HTR-8/SVneo (cell line): ENCODE measurements at places on chromosomes 2 and 18.
A peak's percentile ranks its signal among the peaks of the same experiment; 100 is the strongest.

DNA sequence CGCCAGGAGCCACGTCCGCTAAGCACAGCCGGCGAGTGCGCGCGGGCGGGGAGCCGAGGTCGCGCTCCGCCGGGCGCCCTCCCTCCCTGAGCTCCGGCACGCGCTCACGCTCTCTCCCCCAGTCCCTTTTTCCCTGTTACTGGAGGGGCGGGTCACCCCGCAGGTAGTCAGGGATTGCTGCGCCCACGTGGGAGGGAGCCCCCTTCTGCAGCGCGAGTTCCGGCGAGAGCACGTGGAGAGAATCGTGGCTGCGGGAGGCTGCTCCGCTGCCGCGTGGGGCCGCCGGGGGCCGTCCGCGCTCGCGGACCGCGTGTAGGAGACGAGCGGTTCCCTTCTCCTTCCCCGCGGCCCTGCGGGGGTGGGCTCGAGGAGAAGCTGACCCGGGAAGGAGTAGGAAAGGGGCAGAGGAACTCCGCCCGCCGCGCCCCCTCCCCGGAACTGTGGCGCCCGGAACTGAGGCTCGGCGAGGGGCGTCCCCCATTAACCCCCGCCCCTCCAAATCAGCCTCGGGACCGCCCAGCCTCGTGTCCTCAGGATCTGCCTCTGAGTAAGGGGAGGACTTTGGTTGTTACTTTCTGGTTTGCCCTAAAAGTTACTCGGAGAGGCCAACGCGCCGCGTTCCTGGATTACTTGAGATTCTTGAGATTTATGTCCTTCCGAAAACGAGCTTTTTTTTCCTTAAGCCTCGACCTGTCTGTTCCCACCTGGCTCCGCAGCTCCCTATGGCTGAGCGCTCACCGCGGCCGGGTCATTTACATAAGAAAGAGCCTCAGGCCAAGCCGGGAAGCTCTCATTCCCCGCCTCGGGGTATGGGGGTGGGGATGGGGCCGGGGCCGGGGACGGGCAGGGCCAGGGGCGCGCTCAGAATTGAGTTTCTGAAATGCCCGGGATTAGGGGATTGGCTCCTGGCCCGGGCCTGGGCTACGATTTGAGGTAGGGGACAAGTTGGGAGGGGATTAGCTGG is 1.1 kb downstream of the HK2 start:
- peak; percentile 59 for DNase-seq

DNA sequence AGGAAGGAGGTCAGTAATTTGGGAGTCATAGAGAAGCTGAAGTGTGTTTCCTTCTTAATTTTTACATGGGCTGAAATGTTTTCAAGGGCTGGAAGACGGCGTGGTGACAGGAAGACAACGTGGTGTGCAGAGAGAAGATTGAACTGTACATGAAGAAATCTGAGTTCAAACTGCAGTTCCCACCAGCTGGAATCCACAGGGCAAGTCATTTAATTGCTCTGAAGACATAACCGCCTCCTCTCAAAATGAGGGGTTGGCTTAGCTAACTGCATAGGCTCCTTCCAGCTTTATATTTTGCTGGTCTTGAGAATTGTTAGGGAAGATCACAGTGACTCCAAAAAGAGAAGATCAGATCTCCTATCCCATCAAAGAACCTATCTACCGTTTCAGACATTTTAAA is 103.9 kb downstream of the SLC8A1 start:
- no peak for DNase-seq

DNA sequence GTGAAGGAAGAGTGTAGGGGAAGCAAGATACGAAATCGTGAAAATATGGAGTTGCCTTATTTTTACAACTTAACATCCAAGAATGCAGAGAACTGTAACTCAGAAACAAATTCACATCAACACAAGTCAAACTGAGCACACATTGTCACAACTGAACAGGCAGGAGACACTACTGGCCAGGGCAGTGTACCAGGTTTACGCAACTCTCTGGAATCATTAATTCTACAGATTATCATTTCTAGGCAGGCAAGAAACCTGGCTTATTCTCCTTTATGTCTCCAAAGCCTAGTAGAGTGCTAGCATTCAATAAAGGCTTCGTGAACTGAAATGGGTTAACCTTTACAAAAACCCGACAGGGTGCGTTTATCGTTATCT is 584 bp downstream of the COA5 start:
- no peak for DNase-seq

DNA sequence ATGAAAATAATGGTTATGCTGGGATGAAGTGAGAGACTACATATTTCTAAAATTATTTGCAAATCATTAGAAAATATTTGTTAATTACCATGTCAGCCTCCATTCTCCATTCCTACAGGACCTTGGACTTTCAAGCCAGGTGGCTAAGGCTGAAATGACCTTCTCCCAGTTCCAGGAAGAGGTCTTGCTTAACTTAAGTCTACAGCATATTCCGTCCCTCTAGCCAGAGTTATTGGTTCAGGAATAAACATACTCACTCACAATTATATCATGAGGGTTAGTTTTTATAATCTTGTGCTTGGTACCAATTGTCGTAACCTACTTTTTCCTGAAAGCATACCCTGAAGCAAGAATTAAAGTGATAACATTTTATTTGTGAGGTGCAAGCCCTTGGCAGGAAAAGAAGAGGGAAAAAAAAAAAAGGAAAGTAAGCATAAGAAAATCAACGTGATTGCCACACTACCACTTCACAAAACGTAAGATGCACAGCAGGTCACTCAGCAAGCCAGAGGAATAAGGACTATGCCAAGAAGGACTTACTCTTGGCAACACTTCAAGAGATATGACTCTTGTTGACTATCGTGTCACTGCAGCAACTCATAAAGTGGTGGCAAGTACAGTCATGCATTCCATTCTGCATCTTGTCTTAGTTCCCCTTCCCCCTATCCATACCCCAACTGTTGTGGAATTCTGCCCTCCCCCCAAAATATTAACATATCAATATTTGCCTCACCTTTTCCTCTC is 479.1 kb downstream of the MBD2 start:
- DNase-seq: no peak

DNA sequence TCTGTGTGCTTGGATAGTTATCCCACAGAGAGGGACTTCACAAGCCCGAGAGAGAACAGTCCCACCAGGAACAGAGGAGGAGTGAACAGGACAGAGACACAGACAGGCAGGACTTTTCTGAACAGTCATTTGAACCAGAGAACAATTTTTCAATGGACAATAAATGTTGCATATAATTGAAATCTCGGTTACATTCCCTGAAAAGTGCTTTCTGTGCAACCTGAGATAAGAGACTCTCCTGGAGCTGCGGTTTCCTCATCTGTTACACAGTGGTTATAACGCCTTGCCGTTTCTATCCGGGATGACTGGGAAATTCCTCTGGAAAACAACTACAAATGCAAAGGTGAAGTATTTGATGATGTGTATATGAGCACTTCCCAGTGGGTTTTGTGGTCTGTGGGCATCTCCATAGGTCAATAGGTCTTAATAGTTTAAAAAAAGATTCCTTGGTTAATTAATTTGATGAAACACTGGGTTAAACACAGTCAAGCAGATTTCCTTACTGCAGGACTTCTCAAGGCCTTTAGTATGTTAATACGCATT is 87.2 kb upstream of the HPCAL1 start:
- DNase-seq: no peak

DNA sequence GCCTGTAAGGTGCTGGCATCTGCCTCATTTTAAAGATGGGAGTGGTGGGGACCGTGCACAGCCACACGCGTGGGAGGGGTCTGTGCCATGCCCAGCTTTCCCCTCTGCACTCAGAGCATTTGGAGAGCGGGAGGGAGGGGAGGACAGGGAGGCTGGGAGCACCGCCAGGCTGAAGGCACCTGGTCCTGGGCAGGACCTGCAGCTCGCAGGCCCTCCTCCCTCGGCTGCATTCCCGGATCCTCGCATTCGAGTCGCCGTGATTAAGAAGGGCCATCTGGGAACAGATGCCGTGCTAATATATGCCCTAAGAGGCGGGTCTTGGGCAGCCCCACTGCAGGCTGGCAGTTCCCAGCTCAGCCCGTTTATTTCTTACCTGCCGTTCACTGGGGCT is 84.0 kb downstream of the PTGR3 start:
- no peak for DNase-seq

DNA sequence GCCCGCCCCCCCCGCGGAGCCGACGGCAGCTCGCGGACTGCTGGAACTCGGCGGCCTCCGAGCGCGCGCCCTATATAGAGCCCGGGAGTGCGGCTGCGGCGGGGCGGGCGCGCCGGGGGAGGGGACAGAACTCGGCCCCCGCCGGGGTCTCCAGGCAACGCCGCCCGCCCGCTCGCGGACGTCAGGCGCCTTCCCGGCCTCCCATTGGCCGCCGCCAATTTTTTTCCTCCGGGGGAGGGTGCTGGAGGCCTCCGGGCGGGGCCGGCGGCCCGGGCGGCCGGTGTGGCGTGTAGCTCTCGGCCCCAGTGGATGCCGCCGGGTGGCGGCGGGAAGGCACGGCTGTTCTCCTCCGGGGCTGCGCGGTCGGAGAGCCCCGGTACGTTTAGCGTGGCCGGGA is at the start of gene ZFP36L2:
TSS of gene ZFP36L2 (minus strand) at position 49 of the 397 bp plus-strand sequence. CDS start 291 bp downstream, outside the sequence.
- DNase-seq: peak; percentile 95

DNA sequence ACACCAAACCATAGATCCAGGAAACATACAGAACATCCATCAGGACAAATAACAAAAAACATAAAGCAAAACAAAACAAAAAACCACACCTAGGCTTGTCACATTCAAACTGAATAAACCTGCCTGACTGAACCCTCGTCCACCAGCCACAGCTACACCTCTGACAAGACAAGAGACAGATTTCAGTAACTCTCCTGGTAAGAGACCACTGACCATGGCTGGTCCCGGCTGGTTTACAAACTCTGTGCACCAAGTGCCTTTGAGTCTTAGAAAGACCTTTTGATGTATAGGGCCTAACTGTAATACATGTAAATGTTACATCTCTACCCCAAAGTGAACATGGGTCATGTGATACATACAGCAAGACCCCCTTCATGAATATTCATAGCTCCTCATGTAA is 4.8 kb upstream of the SLC66A2 start:
- no peak for DNase-seq

DNA sequence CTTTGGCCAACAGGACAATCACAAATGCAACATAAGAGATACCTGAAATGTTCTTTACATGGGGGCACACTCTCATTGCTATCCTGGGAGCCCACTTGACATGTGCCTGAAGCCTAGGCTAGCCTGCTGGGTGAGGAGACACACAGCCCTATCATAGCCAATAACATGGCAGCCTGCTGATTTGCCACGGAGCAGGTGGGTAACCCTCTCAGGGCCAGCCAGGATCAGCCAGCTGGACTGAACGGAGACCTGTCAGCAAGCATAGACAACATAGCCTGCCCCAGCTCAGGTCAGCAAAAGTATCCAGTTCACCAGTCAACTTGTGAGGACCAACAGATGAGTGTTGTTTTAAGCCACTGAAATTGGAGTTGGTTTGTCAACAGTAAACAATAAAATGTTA is 566.5 kb downstream of the DCDC2C start:
- DNase-seq: no peak

DNA sequence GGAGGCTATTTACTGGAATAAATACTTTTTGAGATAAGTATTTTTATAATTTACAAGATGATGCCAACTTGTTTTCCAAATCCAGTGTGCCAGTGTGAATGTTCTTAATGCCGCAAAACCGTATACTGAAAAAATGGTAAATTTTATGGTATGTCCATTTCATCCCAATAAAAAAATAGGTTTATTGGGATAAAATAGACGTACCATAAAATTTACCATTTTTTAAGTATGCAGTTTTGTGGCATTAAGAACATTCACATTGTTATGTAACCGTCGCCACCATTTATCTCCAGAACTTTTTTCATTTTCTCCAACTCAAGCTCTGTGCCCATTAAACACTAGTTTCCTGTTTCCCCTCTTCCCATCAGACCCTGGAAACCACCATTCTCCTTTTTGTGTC is 167.9 kb downstream of the PARD3B start:
- no peak for DNase-seq

DNA sequence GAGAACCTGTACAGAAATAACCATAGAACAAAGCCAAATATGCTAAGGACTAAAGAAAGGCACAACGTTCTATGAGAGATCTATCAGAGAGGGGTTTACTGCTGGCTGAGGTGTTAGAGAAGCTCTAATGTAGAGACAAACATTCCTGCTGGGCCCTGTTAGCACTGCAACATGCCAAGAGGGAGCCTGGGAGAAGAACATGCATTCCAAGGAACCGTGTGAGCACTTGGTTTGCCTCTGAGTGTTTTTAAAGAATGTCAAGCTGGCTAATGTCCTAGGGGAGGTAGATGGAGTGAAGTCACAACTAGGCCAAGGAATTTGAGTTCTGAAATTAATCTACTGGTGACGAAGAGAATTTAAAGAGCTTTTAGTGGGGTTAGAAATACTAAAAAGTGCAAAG is 384.3 kb upstream of the LYPD1 start:
- DNase-seq: no peak

- DNase-seq: no peak
Observed at GRCh38 chr2:145835665-145836064, 1315.7 kb upstream of the ZEB2 start.

DNA sequence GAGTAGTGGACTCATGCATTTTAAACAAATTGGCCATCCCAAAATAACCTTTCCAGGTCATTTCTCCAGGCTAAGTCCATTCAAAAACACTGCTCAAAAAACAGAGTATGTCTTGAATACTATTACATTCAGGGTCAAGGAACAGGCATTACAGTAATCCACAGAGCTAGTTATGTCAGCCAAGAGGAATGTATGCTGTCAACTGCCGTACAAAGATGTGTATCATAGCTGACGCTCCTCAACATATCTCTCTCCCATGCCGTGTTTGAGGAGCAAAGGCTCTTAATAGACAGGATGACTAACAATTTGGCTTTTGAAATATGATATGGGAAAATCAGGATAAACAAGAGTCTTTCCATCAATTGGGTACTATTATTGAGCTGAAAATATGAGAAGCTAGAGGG is 68.8 kb upstream of the KCTD1 start:
- DNase-seq: peak; percentile 74

GRCh38 chr2:56128235-56128634 is 55.6 kb upstream of the CCDC85A start:
- DNase-seq: no peak

DNA sequence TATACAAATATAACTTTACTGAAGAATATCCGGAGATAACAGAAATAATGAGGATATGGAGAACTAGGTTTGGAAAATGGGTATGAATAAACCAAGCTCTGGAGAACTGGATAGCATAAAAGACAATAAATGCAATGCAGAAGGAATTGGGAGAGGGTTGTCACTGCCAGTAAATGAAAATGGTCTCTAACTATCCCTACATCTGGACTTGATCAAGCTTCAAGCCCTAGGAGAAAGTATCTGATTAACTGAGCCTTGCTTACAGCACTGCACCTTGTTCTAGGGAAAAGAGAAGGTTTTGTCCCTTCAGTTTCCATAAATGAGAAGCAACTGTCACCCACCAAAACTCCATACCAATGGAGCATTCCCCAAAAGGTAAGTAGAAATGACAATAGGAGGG is 514.6 kb upstream of the ZEB2 start:
- DNase-seq: no peak

GRCh38 chr2:49490710-49491109 is 336.4 kb upstream of the FSHR start:
- no peak for DNase-seq
